ENCODE measurements at places on chromosomes 7 and 10.

GRCh38 chr7:38660427-38661099 lies 29.4 kb upstream of the AMPH start:
- peak; percentile 69 for DNase-seq

DNA sequence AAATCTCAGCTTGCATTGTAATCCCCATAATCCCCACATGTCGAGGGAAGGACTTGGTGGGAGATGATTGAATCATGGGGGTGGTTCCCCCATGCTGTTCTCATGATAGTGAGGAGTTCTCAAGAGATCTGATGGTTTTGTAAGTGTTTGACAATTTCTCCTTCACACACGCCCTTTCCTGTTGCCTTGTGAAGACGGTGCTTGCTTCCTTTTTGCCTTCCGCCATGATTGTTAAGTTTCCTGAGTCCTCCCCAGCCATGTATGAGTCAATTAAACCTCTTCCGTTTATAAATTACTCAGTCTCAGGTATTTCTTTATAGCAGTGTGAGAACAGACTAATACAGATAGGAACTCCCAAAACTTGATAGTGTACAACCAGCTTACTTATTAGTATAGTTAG lies 98.6 kb downstream of the CREM start:
- peak; percentile 63 for DNase-seq

DNA sequence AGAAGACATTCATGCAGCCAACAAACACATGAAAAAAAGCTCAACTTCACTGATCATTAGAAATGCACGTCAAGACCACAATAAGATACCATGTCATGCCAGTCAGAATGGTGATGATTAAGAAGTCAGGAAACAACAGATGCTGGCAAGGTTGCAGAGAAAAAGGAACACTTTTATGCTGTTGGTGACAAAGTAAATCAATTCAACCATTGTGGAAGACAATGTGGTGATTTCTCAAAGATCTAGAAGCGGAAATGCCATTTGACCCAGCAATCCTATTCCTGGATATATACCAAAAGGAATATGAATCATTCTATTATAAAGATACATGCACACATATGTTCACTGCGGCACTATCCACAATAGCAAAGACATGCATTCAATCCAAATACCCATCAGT lies 77.6 kb downstream of the C10orf90 start:
- no peak for DNase-seq

GRCh38 chr7:155947051-155947450 lies 134.8 kb upstream of the SHH start:
- no peak for DNase-seq

GRCh38 chr10:28666751-28667467 lies 10.4 kb upstream of the BAMBI start:
- no peak for DNase-seq

GRCh38 chr10:75766106-75766505 lies 334.7 kb downstream of the LRMDA start:
- no peak for DNase-seq

DNA sequence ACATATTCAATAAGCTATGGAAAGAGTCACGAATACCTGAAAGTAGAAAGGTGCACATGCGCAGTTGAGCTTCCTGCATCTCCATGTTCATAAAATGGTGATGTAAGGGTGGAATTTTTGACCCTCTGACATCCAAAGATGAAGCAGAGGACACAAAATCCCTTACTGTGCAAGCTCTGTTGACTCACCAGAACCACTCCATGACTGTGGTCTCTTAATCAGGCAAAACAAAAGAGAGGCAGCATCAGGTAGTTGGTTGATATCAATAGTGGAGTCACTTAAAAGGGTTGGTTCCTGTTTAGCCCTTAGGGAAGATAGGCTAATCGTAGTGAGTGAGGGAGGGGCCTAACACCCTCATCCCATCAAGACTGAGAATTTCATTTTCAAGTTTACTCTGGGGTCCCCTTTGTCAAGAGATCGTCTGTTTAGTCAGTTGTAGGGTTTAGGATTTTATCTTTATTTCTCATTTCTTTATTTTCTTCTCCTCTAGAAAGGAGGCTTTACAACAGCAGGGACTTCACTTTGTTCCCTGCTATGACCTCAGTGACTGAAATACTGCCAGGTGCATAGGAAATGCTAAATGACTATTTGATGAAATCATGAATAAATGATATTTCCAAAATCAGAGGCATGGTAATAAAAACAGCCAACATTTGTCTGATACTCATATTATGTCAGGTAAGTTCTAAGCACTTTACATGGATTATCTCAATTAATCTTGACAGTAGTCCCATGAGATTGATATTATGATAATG lies 98.1 kb downstream of the CD36 start:
- peak; percentile 10 for DNase-seq

DNA sequence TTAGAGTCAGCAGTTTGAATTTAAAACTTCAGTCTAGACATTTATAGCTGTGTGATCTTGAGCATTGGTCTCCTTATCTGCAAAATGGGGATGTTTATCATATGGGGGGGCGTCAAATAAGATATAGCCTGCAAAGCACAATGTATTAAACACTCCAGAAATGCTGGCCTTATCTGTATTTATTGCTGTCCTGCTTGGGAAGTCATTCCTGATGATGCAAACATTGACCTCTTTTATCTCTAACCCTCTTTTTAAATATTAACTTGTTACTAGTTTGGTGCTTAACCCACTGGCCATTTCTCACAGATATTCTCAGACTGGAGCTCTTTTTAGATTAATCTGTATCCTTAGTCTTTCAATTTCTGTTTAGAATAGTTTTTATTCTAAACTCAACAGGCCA lies 13.2 kb downstream of the MRPS33 start:
- no peak for DNase-seq

GRCh38 chr10:66252986-66253385 lies 672.9 kb upstream of the LRRTM3 start:
- DNase-seq, result no peak

GRCh38 chr10:55098452-55098851 lies 297.4 kb upstream of the PCDH15 start:
- DNase-seq, result no peak

GRCh38 chr7:43565786-43566185 lies 17.1 kb upstream of the STK17A start:
- no peak for DNase-seq

DNA sequence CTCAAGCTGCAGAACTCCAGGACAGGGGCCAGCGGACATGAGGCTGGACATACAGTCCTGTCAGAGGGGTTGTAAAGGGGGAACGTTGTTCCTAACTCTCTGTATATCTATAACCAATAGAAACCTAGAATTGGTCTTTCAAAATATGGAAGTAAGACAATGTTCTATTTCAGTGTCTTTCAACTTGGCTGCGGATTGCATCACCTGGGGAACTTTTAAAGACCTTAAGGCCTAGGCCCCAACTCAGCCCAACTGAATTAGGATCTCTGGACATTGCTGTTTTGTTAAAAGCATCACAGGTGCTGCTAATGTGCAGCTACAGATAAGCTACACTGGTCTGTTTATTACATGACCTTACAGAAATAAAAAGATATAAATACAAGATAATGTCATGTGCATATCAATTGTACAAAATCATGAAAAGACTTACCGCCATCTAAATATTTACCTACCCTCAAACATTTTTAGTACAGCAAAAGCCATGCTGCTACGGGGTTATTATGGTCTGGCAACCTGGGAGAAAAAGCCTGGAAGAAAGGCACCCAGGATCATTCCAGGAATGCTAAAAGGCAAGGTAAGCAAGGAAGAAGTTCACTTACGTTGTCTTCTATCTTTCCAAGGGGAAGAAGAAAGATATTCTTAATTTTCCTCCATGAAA lies 169.1 kb downstream of the RAPGEF5 start:
- no peak for DNase-seq

All from CD14-positive monocyte (primary cell).